Activated naive CD4-positive, alpha-beta T cell treated with Interleukin-2 at 50 U/mL for 16 hours (primary cell): ENCODE measurements at places on chromosomes 1 and 21.

DNA sequence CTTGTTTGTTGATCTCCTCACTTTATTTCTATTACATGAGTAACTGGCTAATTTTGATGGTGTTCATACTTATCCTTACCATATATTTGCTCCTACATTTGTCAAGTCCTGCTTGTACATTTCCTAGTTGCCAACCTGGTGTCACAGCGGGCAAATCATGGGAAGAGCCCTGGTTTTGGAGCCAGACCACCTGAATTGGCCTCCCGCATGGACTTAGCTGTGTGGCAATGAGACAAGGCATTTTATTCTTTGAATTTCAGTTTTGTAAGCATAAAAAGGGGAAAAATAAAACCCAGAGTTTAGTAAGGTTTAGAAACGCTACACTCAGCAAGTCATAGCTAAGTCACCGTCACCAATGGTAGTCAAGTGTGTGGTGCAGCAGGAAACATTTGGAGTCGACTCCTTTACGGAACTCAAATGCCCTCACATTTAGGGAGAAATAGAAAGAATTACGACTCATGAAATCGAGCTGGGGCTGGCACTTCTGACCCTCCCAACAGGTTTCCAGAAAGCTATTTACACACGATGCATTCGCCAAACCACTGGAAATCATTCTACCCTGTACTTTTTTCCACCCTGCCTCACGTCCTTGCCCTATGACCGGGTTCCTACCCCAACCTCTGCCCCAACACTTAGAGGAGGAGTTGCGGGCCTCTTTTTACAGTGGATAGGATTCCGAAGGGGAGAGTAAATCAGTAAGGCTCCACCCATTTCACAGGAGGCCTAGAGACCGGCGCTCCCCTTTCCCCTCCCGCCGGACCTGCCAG lies 492 bp upstream of the PGM1 start:
- DNase-seq: no peak

DNA sequence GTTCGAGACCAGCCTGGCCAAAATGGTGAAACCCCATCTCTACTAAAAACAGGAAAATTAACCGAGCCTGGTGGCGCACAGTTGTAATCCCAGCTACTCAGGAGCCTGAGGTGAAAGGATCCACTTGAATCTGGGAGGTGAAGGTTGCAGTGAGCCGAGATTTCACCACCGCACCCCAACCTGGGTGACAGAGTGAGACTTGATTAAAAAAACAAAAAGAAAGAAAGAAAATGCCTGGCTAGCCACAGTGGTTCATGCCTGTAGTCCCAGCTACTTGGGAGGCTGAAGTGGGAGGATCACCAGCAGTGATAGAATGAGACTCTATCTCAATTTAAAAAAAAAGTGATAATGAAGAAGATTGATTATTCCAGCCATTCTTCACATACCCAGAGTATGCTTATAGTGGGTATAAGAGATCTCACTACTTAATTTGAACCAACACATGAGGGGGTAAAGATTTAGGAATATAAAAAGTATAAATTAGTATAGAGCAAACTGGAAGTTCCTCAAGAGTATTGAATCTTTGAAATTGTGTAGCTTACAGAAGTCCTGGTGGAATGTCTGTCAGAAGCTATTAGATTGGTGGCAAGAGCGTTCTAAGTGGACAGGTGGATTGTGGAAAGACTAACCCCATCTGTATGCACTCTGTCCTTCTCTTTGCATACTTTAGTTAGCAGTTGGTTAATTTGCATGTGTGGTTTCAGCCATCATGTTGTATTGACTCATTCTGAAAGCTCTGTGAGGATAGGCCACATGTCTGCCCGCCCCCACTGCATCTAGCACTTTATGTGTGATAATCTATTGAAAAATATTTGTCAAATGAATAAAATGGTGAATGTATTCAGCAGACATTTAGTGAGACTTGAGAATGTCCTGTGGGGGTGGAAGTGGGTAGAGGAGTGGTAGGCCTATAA lies 25.0 kb downstream of the RLF start:
- peak; percentile 66 for DNase-seq

GRCh38 chr1:176717066-176717750 lies 254.2 kb downstream of the PAPPA2 start:
- DNase-seq: no peak

DNA sequence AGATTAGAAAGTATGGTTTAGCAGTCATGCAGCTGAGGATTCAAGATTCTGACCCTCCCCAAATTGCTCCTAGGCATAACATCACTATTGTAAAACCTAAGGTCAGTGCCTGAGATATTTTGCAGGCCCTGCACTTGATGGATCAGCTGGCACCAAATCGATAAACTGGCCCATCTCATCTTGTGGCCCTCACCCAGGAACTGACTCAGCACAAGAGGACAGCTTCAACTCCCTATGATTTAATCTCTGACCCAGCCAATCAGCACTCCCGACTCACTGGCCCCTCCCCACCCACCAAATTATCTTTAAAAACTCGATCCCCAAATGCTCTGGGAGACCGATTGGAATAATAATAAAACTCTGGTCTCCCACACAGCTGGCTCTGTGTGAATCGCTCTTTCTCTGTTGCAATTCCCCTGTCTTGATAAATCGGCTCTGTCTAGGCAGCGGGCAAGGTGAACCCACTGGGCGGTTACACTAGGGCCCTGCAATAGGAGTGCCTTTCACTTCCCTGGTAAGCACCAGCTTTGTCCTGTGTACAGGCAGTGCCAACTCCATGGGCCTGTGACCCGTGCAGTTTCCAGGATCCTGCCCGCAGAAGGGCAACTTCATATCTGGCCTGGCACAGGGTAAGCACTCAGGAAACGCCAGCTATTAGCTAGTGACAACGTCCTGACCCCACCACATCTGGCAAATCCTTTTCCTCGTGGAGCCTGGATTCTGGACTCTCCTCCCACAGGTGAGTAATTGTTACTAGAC lies 28.7 kb upstream of the SLC2A5 start:
- no peak for DNase-seq

- no peak for DNase-seq
These were observed 84.3 kb downstream of the UBIAD1 start for GRCh38 chr1:11357276-11357675.

DNA sequence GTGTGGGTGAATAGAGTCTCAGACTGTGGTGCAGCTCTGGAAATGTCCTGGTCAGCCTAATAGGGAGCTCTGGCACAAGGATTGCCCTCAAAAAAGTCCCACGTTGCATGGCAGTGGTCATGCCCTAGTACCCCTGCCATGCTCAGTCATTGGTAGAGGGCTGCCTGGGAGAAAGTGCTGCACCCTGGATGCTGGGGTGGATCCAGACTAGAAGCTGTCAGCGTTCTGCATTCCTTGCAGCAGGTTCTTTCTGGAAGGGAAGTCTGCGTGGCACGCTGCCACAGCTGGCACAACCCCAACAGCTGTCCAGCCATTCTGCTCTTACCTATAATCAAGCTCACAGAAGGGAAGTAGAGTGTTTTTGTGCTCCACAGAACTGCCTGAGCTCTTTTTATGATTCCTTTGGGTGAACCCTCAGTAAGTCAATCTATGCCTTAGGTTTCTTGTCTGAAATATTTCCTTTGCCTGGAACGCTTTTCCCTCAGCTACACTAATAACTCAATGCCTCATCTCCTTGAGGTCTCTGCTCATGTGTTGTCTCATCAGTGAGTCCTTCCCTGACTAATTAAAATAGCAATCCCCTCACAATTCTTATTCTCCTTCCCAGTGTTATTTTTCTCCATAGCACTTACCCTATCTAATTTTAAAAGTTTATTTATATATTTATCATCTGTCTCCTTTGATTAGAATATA lies 61.5 kb upstream of the JAK1 start:
- DNase-seq: no peak

GRCh38 chr1:221768444-221769066 lies 26.7 kb upstream of the DUSP10 start:
- DNase-seq: no peak

DNA sequence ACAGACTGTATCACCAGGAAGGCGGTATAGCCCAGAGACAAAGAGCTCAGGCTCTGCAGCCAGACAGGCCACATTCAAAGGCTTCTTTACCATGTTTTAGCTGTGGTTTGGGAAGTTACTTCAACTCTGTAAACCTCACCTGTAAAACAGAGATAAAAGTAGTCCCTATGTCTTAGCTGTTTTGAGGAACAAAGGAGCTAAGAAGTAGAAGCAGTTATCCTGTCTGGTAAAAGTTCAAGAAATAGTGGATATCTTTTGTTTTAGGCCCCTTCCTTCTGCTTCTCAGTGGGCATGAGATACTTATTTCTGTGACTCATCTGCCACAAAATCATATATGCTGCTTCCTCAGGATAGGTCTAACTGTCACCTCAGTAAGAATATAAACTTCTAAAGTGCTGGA lies 6.5 kb downstream of the CD34 start:
- no peak for DNase-seq

DNA sequence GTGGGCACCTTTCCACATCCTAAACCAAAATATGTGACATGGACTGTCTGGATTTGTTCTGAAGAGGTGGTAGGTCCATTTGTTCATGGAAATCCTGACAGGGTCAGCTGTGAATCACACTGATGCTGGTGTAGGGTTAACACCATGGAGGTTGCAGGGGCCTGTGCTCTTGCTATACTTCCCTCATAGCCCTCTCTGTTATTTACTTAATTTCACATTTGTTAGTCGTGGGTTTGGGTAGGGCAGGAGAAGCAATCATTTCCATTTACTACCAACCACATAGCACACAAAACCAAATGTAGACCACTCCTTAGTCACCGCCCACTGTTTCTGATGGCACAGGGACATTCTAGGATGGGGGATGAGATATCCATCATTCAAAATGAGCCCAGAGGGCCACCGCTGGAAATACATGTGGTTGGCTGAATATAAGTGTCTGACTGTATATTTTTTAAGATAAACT lies 61.8 kb upstream of the POU2F1 start:
- DNase-seq: no peak

DNA sequence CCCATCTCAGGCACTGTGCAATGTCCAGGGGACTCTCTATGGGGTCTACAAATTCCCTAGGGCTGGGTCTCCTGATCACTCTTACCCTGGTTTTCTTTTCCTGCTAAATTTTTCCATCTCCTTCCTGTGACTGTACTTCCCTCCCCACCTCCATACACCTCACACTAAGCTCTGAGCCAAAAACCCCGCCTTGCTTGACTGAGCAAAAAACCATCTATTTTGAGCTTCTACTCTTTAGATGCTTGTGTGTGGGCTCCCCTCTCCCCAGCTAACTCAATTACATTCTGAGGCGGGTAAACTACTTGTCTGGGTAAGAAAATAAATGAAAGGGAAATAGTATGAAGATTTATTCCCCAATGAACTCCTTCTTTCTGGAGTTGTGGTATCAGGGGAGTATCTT lies 187.9 kb downstream of the PTPRU start:
- no peak for DNase-seq

GRCh38 chr1:204206121-204206520 lies 7.7 kb downstream of the GOLT1A start:
- DNase-seq: no peak

- DNase-seq: no peak
These were observed 63.1 kb upstream of the IGSF5 start for GRCh38 chr21:39681845-39682244.

GRCh38 chr1:83583351-83584014 lies 415.4 kb downstream of the TTLL7 start:
- DNase-seq: peak; percentile 15
